ENCODE measurements at places on chromosomes 3 and 15. TPM values are rescaled to one million over a fixed set of nuclear protein-coding genes. Genes with fewer than 3 reads are reported as not detected.

The FANCD2 gene
- 2.3 TPM for total RNA-seq

The BNC1 gene
- 28.1 TPM for total RNA-seq

GRCh38 chr15:31584195-31584594 is 257.6 kb downstream of the KLF13 start:
- no peak for DNase-seq

The FMN1 gene
- 12.6 TPM for total RNA-seq

The IFRD2 gene
- total RNA-seq, result 35.8 TPM

DNA sequence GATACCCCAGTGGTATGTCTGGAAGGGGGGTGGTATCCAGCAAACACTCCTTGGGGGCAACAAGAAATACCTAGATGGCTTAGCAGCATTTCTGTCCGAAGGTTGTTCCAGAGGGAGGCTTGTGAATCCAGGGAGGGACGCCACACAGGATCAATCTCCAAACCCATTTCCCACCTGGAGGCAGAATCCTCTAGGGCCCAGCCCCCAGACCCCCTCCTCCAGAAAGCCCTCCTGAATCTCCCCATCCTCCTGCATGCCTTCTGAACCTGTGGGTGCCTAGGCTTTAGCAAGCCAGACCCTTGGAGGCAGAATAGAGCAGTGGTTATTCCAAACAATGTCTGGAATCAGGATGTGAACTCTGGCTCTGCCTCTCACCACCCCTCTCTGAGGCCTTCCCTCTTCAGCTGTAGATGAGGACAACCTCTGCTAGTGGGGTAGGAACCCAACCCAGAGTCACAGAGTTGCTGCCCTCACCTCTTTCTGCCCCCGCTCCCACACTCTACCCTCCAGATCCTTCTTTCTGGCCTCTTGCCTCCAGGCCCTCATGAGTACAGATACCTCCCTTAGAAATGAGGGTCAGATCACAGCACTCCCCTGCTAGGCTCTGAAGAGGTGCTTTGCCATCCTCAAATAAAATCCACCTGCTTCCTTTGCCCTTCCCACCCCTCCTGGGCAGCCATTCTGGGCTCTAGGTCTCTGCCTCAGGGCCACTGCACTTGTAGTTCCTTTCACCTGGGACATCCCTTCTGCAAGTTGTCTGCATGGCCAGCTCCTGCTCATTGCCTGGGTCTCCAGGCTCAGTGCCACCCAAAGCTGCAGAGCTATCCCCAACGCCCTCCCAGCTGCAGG is 8.1 kb downstream of the CISH start:
- no peak for DNase-seq

DNA sequence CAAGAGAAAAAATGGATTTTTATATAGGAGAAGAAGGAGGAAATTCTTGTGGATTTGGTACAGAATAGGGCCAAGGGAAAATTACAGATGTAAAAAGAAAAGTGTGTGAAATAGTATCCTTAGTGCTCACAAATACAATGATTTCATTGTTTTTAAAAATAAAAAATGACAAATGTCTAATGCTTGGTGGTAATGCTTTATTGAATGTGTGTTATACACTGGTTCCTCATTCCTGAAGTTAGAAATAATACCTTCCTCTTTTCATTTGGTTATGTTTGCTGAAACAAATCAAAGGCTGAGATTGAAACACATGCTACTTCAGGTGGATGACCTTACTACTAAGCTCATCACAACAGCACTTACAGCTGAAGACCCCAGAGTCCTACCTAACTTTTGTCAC is 37.7 kb upstream of the CCR2 start:
- DNase-seq, result no peak

The RHO gene
- not detected for total RNA-seq

The FILIP1L gene
- total RNA-seq, result 33.9 TPM

GRCh38 chr3:43867436-43868072 is 176.8 kb downstream of the ABHD5 start:
- DNase-seq, result no peak

GRCh38 chr3:142886021-142886420 is 2.9 kb downstream of the PCOLCE2 start:
- DNase-seq, result no peak

The TRIP4 gene
- total RNA-seq, result 13.8 TPM

- DNase-seq, result no peak
Observed at GRCh38 chr3:117306299-117306698, 596.7 kb downstream of the TUSC7 start.

GRCh38 chr3:140541975-140542653 is 135.8 kb upstream of the TRIM42 start:
- DNase-seq, result no peak

The TMC3 gene
- total RNA-seq, result not detected

The NDN gene
- 11.8 TPM for total RNA-seq

DNA sequence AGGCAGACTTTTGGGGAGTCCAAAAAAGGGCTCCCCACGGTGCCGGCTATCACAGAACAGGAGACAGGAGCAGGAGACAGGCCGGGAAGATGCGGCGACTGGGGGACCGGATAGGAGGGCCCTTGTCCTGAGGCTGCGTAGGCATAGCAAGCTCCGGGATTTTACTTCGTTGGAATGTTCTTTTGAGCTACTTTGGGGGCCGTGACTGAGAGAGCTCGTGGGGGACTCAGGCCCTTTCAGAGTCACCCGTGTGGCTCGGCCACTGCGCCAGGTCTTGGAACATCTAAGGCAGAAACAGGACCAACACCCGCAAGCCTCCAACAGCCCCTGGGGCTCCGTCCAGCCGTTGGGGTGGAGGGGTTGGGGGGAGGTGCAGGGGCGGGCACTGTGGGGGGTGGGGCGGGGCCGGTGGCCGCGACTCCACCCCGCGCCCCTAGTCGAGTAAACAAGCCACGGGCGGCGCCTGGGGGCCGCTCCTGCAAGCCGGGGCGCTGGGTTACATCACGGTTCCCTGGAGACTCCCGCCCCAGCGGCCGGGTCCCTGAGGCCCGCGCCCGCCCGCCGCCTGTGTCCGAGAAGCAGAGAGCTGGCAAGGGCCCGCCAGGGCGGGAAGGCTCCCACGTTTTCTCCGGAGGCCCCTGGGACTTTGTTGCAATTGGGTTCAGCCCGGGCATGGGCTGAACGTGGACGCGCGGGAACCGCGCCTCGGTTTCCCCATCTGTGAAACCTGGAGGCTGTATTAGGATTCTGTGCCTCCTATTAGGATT is 23.3 kb upstream of the C15orf39 start:
- peak; percentile 91 for DNase-seq

DNA sequence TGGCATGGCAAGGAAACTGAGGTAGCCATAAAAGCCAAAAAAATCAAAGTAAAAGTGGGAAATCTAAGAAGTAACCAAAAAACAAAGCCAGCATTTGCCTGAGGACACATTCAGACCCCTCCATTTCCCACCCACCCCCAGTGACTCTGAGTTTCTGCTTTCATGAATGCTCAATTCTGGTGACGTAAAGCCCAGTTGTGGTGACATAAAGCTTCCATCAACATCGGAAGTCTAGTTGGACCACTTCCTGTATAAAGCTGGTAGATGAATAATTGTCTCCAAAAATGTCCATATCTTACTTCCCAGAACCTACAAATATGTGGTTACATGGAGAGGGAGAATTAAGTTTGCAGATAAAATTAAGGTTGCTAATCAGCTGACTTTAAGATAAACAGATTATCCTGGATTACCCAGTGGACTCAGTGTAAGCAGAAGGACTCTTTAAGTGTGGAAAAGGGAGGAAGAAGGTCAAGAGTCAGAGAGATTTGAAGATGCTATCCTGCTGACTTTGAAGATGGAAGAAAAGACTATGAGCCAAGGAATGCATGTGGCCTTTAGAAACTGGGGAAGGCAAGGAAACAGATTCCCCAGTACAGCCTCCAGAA is 62.0 kb upstream of the ST3GAL6 start:
- no peak for DNase-seq

GRCh38 chr15:50071551-50072258 is 47.3 kb downstream of the ATP8B4 start:
- no peak for DNase-seq

DNA sequence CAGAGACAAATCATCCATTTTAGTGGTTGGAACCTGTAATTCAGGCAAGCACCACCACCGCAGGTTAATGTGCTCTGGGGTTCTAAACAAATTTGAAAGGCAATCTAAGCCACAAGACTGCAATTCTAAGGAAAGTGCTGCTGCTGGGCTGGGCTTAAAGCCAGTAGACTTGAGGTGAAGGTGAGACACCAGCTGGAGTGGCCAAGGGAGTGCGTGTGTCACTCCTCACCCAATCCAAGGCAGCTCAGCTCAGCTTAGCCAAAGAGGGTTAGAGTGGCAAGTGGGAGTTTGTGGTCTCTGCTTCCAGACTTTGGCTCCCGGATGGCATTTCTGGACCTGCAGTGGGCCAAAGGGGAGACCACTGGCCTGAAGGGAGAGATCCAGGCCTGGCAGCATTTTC is 1655.6 kb downstream of the SI start:
- no peak for DNase-seq

DNA sequence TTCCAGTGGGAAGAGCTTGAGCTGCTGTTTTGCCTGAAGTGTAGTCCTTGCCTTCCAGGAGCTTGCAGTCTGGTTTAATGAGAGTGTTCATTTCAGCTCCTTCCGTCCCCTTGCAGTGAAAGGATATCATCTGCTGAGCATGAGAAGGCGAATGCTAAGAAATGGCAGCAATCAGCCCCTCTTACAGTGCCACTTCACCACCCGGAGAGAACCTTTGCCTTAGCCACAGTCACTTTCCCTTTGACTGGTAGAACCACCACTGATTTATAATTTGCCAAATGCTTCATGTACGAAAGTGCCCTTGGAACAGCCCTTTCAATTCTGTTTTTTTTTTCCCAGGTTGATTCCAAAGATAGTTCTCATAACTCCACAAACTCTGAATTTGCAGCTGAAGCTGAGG is 11.5 kb downstream of the TATDN2 start:
- DNase-seq, result no peak

Measured in lower leg skin (tissue), 4 donors.